ENCODE measurements at places on chromosomes 5 and 9.
A peak's percentile ranks its signal among the peaks of the same experiment; 100 is the strongest.

DNA sequence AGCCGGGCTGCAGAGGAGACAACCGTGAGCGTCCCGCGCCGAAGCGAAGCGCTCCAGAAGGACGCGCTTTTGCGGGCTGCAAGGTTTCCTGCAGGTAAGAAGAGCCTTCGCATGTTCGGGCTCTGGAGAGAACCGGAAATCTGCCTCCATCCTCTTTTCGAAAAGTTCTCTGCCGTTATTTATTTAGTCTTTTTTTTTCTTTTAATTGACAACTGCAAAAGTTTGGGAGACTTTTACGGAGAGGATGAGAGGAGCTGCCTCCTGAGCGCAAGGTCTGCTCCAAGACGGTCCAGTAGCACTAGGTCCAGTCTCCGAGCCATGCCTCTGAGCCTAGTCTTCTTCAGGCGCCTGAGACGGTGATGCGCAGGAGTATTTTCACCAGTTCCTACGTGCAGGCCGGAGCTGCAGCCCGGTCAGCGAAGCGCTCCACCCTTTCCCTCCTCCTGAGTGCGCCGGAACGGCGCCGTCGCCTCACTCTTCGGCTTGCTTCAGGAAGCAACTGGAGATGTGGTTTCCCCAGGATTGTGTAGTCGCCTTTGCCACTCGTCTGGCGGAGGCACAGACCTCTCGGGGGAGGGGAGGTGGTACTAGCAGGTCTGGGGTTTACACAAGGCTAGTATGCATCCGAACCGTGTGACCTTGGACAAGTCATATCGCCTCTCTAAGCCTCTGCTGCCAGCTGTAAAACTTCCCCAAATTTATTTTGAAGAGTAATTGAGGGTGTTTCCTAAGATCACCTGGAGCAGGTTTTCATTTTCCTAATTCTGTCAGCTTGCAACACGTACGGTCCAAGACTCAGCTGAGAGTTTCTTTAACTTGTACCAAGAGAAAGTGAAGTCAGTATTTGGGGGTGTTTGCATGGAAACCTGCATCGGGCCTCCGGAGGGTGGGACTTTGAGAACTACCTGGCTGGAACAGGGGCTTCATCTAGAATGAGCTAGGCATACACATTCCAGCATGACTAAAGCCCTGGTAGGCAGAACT is 4.5 kb downstream of the POU4F3 start:
- DNase-seq = no peak

DNA sequence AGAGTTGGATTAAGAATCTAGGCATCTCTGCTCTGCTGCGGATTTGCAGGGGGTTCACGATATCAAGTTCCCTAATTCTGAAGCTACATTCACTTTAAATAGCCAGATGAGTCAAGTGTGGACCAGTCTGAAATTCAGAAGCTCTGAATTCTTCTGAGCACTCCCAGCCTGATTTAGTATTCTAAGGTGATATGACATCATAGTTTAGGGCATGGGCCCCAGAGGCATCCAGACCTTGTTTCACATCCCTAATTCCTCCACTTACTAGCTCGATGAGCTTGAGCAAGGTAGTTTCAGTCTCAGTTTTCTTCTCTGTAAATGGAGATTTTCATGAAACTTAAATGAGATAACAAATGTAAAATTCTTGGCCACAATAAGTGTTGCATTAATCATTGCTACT is 65.2 kb downstream of the TMEM167A start:
- no peak for DNase-seq

- DNase-seq = no peak
Measured at GRCh38 chr9:117265253-117265652, 149.6 kb downstream of the ASTN2 start.

GRCh38 chr5:96381526-96381925 is 51.5 kb downstream of the PCSK1 start:
- DNase-seq = no peak

- no peak for DNase-seq
Measured at GRCh38 chr9:7223981-7224380, 466.2 kb downstream of the KDM4C start.

- DNase-seq = no peak
Measured at GRCh38 chr5:140382866-140383265, 18.8 kb upstream of the ANKHD1 start.

GRCh38 chr5:59275170-59275509 is 618.4 kb downstream of the PDE4D start:
- no peak for DNase-seq

DNA sequence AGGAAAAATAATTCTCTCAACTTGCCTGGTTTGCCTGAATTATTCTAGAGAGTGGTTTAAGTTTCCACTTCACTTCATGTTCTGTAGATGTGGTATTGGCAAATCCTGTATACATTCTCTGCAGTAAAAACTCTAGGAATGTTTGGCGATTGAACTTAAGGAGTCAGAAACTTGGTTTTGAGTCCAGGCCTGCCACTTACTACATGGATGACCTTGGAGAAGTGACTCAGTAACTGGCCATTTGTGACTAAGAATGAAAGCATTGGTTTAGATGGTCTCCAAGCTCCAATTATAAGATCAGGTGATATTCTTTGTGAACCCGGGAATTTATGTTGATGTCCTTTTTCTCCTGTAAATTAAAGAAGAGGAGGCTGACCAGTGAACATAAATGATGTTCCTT is 233.8 kb downstream of the GAS1 start:
- DNase-seq = no peak

GRCh38 chr9:111916234-111916645 is 19.6 kb downstream of the UGCG start:
- DNase-seq = no peak

- no peak for DNase-seq
Measured at GRCh38 chr5:122727112-122727541, 47.8 kb upstream of the SNX2 start.

GRCh38 chr5:110414360-110414759 is 312.1 kb downstream of the TMEM232 start:
- DNase-seq = no peak

GRCh38 chr9:110936719-110937452 is 101.4 kb downstream of the LPAR1 start:
- DNase-seq = no peak

DNA sequence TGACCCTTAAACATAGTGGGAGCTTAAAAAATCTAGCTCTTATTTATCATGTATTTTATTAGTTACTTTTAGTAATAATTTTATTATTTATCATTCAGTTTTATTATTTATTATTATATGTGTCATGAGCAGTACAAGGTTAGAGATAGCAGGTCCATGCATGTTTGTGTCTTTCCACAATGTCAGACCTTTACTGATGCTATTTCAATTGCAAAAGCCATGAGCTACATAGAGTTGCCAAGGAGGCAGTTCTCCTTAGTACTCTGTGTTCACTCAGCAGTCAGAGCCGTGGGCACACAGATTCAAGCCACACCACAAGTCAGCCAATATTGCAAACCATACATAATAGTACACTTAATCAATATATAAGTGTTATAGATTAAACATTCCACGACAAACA is 157.9 kb upstream of the NTRK2 start:
- no peak for DNase-seq

DNA sequence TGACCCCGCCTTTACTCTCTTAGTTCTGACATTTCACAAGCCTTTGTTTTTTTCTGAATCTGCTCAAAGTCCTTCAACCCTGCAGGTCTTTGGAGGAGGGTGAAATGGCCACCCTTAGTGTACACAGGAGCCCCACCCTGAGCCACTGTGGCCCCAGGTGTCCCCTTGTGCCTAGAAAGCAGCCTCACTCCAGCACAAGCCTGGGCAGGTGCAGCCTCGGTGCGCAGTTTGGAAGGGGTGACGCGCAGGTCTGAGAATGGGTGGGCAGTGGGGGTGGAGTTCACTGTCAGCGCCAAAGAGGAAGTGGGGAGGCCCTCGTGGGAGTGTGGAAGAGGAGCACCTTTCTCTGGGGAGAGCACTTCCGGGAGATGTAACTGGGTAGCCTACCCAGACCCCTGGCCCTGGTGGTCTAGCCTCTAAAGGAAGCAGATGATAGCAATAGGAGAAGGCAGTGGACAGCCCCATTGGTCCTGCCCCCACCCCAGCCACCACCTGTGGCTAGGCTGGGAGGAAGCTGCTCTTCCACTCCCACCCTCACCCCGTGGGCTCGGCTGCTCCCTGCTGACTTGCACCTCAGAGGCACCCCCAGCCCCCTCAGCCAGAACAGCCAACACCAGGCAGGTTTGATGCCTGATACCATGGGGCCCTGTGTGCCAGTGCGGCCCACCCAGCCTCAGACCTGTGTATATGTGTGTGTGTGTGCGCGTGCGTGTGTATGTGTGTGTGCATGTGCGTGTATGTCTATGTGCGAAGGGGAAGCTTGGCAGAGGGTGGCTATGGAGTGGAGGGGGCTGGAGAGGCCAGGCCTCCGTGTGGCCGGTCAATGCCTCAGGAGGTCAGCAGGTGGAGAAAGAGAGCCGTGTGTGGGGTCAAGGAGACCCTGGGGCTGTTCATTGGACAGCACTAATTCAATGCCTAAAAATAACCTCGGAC is 16.8 kb upstream of the DAB2IP start:
- DNase-seq = no peak

GRCh38 chr5:163612358-163613149 is 107.1 kb downstream of the MAT2B start:
- DNase-seq = no peak

GRCh38 chr9:109401990-109402318 is 81.1 kb upstream of the EPB41L4B start:
- DNase-seq = no peak

- no peak for DNase-seq
Measured at GRCh38 chr9:110918316-110919049, 119.8 kb downstream of the LPAR1 start.

- DNase-seq = no peak
Measured at GRCh38 chr5:16773991-16774390, 157.2 kb upstream of the RETREG1 start.

DNA sequence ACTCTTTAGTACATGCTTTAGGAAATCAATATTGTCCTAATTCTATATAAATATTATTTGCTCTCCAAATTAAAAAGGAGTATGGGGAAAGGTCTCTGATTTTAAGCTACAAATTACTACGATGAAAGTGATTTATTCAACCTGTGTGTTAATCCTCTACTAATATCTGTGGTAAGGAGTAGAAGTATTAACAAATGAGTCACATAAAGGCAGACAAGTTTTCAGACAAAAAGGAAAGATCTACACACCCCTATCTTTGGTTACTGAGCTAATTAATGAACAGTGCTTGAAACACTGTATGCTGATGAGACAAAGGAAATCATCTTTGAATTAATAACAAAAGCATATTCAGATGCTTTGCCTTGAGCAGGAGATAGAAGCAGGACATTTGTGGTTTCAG is 15.9 kb downstream of the LOX start:
- no peak for DNase-seq

DNA sequence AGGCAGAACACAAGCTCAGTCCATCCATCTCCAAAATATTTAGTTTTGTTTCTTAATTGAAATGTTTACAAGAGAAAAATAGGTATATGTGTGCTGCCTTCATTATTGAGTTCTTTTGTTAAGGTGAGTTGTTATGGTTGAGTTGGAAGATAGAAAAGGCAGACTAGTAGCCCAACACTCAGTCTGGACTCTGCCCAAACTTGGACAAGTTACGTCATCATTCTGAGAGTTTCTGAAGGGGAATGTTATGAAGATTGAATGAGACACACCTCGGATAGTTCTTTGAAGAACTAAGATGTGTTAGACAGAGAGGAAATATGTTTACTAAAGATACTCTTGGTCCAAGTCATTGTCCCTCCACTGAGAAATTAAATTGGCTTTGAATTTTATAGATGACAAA is 245.5 kb downstream of the KCTD16 start:
- DNase-seq = no peak

DNA sequence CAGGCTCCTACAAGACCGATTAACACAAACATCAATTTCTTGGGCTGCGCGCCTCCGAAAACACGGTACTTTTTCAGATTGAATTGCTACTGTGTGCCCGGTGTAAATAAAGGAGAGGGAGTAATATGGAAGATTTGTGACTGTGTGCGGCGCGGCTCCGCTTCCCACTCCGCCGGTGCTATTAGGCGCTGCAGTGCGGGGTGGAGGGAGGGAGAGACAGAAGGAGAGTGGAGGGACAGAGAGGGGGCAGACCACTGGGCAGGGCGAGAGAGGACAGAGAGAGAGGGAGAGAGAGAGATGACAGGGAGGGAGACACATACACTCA is 24.7 kb upstream of the RNU6ATAC start:
- DNase-seq = no peak

GRCh38 chr9:96420468-96421219 is 2.5 kb upstream of the ZNF367 start:
- DNase-seq = no peak

GRCh38 chr5:52840277-52841050 is 52.7 kb downstream of the ITGA1 start:
- no peak for DNase-seq

DNA sequence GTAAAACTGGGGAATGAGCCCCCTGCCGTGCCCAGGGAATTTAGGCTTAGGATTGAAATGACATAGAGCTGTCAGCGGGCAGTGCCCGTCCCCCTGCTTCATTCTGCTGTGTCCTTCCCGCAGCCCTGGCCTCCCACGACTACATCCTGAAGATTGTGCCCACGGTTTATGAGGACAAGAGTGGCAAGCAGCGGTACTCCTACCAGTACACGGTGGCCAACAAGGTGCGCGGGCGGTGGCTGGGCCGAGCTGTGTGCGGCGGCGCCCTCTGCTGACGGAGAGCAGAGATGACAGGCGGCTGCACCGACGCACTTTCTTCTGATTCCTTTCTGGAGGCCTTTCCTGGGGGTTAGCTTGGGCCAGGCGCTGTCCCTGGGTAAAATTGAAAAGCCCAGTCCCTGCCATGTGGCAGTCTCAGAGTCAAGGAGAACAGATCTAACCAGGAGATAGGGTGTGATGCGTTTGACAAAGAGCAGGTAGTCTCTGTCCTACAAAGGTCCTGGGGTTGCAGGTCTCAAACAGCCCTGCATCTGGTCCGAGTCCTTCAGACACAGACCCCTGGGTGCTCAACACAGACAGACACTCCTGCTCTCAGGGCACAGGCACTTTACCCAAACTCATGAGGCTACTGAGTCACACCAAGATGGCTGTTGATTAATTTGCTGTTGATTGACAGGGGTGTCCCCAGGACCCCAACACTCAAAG is 26.8 kb upstream of the RPL26L1 start:
- DNase-seq = peak; percentile 63

DNA sequence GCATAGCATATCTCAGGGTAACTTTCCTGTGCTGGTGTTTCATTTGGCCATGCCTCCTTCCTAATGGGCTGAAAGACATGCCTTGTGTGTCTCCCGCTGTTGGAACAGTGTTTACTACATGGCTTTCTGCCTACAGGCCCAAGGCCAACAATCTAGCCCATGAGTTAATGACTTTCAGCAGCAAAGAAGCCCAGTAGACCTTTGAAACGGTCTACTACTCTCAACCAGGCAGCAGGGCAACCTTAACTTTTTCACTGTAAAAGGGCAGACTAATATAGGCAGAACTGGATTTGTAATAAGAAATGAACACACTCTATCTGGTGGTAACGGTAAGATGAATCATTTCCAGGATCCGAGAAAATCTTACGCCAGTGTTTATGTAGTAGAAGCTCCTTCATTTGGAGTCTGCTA is 21.0 kb downstream of the C5orf15 start:
- no peak for DNase-seq

DNA sequence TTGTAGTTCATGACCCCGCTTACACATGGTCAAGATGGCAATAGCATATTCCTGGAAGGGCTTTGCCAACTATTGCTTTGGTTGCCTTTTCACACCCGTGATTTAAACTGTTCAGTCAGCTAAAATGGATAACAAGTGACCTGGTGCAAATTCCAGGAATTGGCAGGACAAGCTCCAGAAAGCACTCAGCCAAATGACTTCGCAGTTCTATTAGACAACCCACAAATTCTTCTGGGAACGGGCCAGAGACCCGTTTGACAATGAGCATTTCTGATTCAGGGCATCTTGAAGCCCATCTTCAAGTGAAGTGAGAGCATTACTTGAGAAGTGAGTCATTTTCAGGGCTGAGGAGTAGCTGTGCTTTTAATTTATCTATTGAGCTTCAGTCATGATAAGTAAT is 165.0 kb downstream of the DROSHA start:
- no peak for DNase-seq
